Stimulated activated CD8-positive, alpha-beta memory T cell treated with anti-CD3 and anti-CD28 coated beads, Interleukin-15, amount 100 ng/mL, for 48 hours (primary cell): ENCODE measurements at places on chromosomes 2 and 18.

DNA sequence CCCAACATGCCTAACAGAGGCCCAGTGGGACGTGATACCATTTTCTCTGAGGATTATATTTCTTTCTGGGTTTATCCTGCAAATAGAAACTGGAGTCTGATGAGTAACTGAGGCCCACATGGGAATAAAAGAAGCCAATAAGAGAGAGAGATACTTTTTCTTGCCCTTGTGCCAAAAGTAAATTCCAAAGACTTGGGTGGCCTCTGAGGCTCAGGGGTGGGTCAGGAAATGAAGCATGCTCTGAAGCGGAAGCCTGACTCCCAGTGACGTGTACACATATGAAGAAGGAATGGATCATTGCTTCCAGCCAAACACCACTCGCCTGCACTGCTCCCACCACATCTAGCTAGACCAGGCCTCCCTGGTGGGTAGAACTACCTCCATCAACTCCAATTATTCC is 273.6 kb upstream of the NCKAP5 start:
- no peak for DNase-seq

DNA sequence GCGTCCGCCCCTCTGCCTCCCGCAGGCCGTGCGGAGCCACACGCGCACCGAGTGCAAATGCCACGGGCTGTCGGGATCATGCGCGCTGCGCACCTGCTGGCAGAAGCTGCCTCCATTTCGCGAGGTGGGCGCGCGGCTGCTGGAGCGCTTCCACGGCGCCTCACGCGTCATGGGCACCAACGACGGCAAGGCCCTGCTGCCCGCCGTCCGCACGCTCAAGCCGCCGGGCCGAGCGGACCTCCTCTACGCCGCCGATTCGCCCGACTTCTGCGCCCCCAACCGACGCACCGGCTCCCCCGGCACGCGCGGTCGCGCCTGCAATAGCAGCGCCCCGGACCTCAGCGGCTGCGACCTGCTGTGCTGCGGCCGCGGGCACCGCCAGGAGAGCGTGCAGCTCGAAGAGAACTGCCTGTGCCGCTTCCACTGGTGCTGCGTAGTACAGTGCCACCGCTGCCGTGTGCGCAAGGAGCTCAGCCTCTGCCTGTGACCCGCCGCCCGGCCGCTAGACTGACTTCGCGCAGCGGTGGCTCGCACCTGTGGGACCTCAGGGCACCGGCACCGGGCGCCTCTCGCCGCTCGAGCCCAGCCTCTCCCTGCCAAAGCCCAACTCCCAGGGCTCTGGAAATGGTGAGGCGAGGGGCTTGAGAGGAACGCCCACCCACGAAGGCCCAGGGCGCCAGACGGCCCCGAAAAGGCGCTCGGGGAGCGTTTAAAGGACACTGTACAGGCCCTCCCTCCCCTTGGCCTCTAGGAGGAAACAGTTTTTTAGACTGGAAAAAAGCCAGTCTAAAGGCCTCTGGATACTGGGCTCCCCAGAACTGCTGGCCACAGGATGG is 7.1 kb upstream of the WNT10A start:
- DNase-seq: no peak

DNA sequence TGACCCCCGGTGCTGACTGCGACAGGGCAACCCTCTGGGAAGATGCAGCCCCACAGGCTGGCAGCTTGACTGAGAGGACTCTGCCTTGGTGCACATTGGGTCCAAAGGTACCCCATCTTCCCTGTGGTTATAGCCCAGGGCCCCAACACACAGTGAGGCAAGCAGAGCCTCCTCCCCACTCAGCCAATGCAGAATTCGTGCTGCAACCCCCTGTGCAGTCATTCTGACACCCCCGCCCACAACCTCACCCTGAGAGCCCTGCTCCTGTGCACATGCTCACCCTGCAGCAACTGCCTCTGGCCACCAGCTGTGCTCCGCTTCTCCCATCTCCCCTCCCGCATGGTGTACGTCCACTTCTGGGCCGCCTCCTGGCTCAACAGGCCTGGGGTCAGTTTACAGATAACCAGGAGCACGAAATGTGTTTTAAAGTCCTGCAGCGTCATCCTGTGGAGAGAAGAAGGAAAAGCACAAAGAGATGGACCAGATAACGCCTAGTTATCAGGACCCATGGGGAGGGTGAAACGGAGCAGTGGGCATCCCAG is 24.4 kb downstream of the CAPN14 start:
- DNase-seq: no peak

DNA sequence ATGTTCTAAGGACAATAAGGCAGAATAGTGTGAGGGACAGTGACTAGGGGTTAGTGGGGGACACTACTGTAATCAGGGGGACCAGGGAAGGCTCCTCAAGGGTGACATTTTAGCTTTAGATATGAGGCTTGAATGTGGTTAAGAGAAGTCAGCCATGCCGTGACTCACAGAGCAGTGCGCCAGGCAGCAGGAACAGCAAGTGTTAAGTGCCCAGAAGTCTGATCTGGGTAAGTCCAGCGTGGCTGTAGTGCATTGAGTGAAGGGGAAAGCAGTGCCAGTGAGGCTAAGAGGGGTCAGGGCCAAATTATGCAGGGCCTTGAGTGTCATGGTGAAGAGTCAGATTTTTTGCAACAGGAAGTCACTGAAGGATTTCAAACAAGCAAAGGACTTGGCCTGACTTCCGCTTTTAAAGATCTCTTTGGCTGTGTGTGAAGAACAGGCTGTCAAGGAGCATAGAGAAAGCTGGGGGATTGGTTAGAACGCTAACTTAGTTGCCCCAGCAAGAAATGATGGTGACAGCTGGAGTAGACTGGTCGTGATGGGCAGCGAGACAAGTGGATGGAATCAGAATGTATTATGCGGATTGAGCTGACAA is 151.5 kb downstream of the MSH2 start:
- DNase-seq: no peak

DNA sequence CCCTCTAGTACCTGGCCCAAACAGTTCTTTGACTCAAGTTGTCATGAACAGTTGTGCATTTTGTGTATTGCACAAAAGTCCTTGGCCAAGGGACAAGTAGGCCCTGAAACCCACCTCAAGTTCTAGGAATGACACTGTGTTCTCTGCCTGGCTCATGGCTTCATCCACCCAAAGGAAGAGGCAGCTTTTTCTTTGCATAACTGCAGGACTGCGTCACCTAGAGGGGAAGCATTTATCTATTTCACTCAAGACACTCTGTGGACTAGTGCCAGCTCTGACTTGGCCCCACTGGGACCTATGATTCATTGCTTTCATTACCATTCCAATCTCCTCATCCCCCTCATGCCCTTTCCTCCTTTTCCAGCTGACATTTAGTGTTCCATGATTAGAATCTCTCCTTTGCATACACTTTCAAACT is 119.3 kb upstream of the SIX2 start:
- DNase-seq: no peak

- no peak for DNase-seq
Observed at GRCh38 chr2:199903111-199903510, 8.0 kb upstream of the C2orf69 start.

DNA sequence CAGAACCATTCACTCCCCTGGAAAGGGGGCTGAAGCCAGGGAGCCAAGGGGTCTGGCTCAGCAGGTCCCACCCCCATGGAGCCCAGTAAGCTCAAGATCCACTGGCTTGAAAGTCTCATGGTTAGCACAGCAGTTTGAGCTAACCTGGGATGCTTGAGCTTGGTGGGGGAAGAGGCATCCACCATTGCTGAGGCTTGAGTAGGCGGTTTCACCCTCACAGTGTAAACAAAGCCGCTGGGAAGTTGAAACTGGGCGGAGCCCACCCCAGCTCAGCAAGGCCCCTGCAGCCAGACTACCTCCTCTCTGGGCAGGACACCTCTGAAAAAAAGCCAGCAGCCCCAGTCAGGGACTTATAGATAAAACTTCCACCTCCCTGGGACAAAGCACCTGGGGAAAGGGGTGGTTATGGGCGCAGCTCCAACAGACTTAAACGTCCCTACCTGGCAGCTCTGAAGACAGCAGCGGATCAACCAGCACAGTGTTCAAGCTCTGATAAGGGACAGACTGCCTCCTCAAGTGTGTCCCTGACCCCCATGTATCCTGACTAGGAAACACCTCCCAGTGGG is 14.7 kb upstream of the TTC32 start:
- no peak for DNase-seq

GRCh38 chr2:44884677-44885076 is 56.8 kb upstream of the SIX3 start:
- DNase-seq: no peak

GRCh38 chr2:1278125-1278524 is 135.1 kb upstream of the TPO start:
- DNase-seq: no peak

GRCh38 chr2:41994661-41995060 is 53.2 kb upstream of the PKDCC start:
- no peak for DNase-seq

DNA sequence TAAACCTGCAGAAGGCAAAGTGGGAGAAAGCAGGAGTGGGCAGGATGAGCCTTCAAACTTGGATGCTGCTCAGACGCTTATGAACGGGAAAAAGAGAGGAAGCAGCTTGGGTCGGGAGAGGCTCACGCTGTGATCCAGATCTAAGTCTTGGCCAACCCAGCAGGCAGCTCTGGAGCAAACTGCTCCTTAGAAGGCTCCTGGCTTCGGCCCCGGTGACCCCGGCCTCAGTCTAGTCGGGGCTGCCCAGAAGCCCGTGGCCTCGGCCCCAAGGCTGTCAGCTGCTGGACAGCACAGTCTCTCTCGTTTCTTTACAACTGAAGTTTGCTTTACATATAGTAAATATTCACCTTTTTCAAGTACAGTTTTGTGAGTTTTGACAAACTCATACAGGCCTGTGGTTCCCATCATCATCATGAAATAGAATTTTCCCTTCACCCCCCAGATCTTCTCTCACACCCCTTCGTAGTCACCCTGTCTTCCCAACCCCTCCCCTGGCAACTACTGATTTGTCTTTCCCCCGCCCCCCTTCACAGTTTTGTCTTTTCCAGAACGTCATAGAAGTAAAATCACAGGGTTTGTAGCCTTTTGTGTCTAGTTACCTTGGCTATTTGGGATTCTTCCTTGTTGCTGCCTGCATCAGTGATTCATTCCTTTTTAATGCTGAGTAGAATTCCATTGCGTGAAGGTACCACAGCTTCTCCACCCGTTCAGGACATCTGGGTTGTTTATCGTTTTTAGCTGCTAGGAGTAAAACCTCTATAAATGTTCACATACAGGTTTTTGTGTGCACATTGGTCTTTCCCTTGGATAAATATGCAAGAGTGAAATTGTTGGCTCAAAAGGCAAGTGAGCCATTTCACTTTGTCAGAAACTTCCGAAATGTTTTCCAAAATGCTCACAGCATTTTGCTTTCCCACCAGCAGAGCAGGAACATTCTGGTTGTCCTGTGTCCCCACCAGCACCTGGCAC is 35.1 kb downstream of the MYO7B start:
- DNase-seq: no peak

GRCh38 chr2:191666226-191666625 is 11.7 kb upstream of the NABP1 start:
- no peak for DNase-seq

DNA sequence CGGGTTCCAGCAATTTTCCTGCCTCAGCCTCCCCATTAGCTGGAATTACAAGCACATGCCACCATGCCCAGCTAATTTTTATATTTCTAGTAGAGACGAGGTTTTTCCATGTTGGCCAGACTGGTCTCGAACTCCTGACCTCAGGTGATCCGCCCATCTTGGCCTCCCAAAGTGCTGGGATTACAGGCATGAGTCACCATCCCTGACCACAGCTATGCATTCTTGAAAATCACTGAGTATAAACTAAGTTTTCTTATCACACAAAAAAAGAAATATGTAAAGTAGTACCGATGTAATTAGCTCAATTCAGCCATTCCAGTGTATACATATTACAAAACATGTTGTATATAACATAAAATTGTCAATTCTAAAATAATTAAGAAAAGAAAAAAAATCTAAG is 232.7 kb downstream of the MBD2 start:
- no peak for DNase-seq

DNA sequence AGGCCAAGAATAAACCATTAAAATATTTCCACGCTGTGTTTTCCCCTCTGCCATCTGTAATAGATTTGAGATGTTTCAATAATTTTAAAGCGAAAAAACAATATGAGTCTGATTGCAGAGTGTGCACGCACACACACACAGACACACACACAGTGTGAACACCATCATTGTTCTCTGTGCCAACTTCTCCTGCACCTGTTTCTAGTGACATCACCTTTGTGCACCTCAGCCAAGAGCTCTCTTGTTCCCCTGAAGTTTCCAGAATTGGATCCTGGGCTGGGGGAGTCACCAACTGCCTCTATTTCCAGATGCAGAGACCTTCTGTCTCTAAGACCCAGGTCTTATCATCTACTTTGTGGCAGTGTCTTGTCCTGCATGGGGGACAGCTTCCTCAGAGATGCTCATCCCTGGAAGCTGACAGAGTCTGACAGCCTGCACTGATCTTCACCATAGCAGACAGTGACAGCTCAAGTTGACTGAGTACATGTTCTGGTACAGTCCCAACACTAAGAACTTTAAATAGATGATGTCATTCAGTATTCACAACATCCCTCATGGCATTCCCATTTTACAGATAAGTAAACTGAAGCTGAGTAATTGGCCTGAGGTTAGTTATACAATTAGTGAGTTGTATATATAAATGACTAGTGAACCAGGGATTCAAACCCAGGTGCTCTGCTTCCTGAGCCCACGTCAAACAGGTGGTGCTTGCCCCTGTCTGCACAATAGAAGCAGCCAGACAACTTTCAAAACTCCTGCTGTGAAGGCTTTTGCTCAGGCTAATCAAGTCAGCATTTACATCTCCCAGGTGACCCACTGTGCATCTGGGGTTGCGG is 39.4 kb downstream of the ACOXL start:
- no peak for DNase-seq

GRCh38 chr18:57950542-57950941 is 93.5 kb upstream of the NEDD4L start:
- no peak for DNase-seq

DNA sequence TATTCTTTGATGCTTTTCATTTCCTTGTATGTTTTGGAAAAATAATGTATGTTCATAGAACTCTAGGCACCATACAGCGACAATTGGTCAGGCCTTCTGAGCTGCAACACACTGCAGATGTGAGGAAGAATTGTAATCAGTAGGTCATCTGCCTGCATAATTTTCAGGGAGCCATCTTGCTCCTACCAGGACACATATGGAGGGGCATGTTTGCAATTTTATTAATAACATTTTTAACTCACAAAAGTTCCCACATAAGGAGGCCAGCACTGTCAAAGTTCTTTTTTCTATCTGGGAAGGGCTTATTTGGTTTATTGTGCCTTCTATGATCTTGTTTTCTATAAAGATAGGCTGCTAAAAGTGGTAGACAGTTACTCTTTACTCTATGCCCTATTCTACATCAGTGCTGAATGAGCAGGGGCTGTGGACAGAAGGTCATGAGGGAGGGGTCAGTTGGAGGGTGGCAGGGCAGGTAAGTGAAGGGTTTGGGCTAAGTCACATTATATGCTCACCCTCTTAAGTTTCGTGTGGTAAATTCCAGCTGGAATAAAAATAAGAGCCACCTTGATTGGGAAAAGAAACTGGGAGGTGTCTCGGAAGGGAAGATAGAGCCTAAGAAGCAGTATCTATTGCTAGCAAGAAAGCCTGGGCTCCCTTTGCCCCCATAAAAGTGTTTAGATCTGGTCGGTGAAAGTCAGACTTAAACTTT is 126.3 kb downstream of the PLCL1 start:
- DNase-seq: no peak
